ENCODE measurements at places on chromosomes 1 and 21.

GRCh38 chr1:41474490-41475271 lies 9.8 kb downstream of the EDN2 start:
- ATAC-seq: peak; percentile 77

DNA sequence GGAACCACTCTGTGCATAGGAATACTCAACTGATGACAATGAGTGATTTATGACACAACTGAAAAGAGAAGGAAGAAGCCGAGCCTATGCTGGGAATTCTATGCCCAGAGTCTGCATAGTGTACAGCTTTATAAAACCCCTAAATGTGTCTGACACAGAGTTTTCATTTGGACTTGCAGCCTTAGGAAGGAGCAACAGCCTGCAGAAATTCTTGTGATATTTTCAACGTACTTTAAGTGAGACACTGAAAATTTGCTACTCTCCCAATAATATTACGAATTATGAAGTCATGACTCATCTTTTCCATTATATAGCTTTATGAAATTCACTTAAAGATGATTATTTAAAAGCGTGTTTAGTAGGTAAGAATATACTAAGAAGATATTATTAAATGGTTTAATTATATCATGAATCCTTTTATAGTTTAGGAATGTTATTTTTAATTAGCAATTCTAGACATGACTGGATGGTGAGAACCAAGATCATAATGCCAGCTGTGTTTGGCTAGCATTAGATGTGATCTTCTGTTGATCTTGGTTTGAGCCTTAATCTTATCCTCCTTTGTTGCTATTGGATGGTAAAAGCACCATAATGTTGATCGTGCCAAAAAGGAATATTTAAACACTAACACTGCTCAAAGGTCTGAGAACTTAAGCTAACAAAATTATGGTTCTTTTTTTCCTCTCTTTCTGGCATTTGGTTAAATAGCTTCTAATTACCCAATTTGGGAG lies 785.1 kb upstream of the ADGRL4 start:
- no peak for ATAC-seq

- no peak for ATAC-seq
These were observed 13.8 kb upstream of the UBL4B start for GRCh38 chr1:110098222-110099026.

DNA sequence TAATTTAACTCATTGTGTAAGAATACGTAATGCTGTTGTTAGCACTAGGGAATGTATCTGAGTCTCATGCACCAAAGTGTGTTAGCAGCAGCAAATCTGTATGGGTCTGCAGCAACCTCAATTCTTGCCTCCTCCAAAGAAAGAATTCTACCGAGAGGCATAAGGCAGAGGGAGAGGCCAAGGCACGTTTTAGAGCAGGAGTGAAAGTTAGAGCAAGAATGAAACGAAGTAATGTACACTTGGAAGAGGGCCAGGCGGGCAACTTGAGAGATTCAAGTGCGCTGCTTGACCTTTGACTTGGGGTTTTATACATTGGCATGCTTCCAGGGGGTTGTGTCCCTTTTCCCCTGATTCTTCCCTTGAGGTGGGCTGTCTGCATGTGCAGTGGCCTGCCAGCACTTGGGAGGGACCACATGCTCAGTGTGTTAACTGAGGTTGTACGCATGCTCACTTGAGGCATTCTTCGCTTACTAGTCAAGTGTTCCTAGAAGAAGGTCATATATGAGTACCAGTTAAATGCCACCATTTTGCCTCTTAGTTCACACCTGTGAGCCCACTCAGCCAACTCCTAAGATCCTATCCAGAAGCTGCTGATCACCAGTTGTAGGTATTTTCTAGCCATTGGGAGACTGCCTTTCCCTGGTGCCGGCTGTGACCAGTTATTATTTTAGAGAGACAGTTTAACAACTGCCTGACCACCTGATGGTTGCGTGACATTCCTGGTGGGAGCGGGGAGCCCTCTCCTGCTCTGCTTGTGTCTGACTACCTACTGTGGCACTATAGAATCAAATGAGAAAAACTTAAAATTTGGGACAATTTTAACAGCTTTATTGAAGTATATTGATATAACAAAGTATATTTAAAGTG lies 2.7 kb upstream of the CNN3 start:
- no peak for ATAC-seq

DNA sequence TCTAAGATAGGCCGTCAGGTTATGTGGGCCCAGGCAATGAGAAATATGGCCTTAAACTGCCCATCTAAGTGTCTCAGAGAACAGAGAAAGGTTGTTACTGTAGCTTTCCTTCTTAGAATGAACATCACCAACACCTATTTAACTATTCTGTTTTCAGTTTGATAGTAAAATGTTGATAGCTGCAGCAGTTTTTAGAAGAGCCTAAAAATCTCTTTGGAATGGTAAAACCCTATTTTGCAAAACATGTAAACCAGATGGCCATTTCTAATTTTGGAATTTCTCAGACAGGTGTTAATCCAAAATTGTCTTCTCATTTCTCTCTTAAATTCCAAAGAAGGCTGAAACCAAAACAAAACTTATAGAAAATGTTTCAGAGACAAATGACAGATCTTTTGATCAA lies 57.5 kb downstream of the DIPK1A start:
- no peak for ATAC-seq

DNA sequence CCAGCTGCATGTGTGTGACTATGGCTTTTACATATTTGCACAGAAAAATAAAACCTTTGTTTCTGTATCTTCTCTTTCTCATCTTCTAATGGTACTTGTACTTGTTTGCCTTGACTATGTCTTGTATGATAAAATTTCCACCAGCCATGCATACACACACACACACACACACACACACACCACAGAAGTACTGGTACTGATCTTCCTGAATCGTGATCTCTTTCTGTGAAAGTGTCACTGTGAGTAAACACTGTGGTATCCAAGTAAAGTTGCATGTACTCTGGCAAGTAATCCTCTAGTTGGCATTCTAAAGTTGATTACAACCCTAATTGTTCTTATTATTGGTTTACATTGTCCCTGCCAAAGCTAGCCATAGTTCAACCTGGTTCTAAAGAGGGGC lies 176.7 kb downstream of the CRB1 start:
- no peak for ATAC-seq

GRCh38 chr1:22132517-22133235 lies 10.2 kb downstream of the WNT4 start:
- ATAC-seq: no peak

GRCh38 chr1:63784083-63784482 lies 10.3 kb downstream of the ROR1 start:
- ATAC-seq: no peak

DNA sequence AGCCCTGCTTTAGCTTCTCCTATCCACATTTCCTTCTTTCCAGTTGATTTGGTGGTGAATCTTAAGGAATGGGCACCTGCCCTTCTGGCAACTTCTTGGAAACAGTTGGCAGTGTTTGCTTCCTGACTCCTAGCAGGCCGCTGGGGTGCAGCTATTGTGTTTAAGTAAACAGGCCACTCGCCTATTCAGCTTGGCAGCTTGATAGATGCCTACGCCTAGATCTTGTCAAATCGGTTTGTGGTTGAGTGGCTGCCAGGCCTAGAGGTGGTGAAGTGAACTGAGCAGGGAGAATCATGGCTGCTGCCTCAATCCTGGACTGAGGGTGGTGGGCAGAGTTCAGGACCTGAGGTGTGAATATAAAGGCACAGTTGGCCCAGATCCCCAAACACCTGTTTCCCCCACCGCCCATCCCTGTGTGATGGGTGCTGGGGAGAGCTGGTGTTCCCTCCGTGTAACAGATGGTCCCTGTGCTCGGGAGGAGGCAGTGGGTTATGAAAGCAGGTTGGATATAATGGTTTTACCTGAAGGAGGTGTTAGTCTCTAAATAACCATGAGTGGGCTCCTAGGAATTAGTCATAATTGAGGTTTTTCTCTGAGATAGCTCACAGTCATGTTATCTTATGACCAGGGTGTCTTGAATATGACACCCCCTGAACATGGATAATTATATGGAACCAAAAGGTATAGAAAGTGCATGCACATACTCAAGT lies 940 bp upstream of the PLA2G2C start:
- no peak for ATAC-seq

GRCh38 chr1:221759436-221759835 lies 17.5 kb upstream of the DUSP10 start:
- no peak for ATAC-seq

DNA sequence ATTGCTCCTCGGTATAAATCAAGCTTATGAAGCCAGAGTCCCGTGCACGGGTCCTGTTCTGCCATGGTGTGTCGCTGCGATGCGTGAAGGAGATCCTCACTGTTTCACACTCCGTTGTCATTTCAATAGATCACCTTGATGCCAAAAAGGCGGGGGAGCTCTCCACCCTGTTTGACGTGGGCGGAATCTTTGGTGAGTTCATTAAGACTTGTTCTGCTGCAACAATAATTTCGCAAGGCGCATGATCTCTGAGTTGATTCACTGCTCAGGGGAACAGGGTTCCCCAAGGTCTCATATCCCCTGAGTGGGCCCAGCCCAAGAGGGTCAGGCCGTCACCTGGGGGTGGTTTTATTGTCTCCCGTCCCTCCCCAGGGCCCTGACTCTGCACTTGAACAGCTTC lies 50.0 kb downstream of the SLC37A1 start:
- no peak for ATAC-seq

DNA sequence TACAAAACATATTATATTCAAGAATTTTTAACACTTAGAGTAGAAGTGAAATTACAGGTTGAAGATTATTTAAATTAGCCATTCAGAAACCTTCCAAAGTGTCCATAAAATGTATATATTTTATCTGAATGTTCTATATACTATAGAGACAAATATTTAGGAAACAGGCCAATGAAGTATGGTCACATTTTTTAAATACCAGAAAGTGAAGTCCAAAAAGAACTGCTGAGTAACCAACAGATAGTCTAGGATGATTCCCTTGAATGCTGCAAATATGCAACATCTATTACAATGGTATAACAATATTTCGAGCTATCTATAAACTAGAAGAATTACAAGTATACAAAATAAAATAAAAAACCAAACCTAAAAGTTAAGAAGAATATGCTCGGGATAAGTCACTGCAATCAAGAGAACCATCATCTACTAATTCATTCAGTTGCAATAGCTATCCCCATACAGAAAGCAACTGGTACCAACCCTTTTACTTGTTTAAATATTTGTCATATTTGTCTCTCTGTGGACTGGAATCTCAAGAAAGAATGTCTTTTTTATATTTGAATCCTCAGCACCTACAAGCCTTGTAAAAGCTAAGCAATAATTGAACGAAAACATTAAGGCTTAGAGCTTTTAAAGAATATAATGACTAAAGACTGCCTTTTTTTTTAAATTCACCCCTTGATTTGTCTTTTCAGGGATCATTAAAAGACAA lies 8.1 kb downstream of the ODF2L start:
- ATAC-seq: no peak

DNA sequence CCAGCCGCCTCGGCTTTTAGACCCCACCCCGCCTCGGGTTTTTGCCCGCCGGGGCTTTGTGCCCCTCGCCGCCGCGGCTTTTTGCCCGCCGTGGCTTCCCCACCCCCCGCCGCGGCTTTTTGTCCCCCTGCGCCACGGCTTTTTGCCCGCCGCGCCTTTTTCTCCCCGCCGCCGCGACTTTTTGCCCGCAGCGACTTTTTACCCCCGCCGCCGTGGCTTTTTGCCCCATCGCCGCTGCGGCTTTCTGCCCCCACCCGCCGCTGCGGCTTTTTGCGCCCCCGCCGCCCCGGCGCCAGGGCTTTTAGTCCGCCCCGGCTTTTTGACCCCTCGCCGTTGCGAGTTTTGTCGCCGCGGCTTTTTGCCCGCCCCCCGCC lies 474.4 kb downstream of the FAM72C start:
- ATAC-seq: no peak

DNA sequence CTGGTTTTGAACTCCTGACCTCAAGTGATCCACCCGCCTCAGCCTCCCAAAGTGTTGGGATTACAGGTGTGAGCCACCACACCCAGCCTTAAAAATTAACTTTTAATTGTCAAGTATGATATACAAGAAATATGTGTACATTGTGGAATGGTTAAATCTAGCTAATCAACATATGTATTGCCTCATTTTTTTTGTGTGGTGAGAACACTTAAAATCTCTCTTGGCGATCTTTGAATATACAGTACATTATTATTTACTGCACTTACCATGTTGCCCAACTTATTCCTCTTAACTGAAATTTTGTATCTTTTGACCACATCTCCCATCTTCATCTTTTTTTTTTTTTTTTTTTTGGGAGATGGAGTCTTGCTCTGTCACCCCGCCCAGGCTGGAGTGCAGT lies 23.3 kb downstream of the THRAP3 start:
- ATAC-seq: no peak

- peak; percentile 28 for ATAC-seq
These were observed 322.5 kb upstream of the ADGRL2 start for GRCh38 chr1:81478219-81478618.

DNA sequence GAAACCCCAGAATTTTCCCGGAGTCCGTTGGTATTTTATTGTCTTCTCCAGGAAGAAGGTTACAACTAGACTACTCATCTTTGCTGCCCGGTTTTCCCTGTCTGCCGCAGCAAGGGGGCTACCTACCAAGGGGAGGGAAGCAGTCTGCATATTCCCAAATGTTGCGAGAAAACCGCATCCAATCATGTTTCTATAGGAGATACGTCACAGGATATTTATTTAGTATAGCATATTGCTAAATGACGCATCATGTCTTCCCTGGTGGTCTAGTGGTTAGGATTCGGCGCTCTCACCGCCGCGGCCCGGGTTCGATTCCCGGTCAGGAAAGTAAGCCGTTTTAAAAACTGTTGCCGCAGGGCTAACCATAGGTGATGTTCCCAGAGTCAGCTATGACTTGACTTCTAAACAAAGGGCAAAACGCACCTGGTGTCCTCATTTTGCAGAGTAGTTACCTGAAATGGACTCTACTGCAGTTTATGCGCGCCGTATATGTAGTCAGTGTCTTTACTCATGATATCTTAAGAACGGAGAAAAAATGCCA lies 15.2 kb upstream of the ZNF692 start:
- peak; percentile 88 for ATAC-seq

DNA sequence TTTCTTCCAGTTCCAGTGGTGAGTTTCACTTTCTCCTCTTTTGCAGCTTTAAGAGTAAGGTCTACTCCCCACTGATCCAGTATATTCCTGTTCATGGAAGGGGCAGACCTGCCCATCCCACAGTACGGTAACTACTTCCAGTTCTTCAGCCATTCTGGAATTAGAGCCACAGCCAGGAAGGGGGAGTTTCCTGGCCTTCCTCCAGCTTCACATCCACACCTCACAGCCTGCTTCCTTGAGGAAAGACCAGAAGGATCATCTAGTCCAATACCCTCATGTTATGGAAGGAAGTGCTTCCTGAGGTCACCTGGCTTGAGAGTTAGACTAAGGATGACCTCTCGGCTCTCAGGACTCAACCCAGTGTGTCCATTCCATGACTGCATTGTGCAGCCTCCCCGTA lies 597.8 kb downstream of the KIF26B start:
- ATAC-seq: no peak

GRCh38 chr1:16055613-16056520 lies 12.3 kb downstream of the CLCNKB start:
- ATAC-seq: peak; percentile 79

- no peak for ATAC-seq
These were observed 9.5 kb upstream of the BCAR3 start for GRCh38 chr1:93690921-93691789.

- ATAC-seq: peak; percentile 94
These were observed 41.2 kb upstream of the RAB4A start for GRCh38 chr1:229229721-229230139.
